NCI-H460 (cell line): ENCODE measurements at places on chromosomes 16 and 17.

- no peak for DNase-seq
Measured at GRCh38 chr16:17668386-17668785, 197.6 kb upstream of the XYLT1 start.

- DNase-seq = no peak
Measured at GRCh38 chr17:68509141-68510057, 2.8 kb upstream of the PRKAR1A start.

- DNase-seq = no peak
Measured at GRCh38 chr16:51341204-51341603, 190.1 kb upstream of the SALL1 start.

DNA sequence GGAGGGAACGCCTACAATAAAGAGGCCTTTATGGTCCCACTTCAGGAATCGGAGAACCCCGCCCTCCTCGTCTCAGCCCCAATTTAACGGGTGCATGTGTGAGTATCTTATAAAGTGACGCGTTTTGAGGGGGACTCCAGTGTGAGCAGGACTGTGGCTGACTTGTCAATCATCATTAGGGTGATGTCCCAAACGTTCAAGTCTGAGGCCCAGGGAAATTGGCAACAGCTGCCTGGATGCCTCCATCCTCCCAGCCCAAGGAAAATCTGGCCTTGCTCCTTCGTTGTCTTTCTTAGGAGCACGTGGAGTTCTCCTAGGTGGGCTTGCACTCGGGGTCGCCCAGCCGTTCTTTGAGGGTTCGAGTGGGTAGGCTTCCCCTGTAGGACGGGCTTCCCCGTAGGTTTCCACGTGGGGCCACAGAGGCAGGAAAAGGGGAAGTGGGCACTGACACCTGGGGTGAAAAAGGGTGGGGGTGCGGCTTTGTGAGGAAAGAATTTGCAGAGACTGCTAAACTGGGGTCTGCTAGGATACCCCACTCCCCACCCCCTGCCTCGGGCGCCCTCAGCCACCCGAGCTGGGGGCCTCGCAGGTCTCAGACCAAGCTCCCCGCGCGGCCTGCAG lies 561 bp upstream of the HERPUD1 start:
- DNase-seq = no peak

- no peak for DNase-seq
Measured at GRCh38 chr16:86594721-86595120, 16.4 kb downstream of the FOXL1 start.

DNA sequence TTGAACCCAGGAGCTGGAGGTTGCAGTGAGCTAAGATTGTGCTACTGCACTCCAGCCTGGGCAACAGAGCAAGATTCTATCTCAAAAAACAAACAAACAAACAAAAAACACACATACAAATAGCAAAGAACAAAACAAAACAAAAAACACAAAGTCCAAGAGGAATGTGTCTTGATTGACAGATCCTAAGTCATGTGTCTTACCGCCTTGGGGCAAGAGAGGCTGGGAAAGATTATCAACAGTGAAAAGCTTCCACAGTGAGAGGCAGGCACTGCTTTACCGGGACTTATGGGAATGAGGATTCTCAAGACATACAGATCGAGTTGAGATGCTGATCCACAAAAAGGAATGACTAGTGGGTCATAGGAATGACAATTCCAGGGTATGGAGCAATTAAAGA lies 62.7 kb upstream of the GAS7 start:
- no peak for DNase-seq

GRCh38 chr17:18117982-18118975 lies 9.7 kb downstream of the MYO15A start:
- DNase-seq = no peak

DNA sequence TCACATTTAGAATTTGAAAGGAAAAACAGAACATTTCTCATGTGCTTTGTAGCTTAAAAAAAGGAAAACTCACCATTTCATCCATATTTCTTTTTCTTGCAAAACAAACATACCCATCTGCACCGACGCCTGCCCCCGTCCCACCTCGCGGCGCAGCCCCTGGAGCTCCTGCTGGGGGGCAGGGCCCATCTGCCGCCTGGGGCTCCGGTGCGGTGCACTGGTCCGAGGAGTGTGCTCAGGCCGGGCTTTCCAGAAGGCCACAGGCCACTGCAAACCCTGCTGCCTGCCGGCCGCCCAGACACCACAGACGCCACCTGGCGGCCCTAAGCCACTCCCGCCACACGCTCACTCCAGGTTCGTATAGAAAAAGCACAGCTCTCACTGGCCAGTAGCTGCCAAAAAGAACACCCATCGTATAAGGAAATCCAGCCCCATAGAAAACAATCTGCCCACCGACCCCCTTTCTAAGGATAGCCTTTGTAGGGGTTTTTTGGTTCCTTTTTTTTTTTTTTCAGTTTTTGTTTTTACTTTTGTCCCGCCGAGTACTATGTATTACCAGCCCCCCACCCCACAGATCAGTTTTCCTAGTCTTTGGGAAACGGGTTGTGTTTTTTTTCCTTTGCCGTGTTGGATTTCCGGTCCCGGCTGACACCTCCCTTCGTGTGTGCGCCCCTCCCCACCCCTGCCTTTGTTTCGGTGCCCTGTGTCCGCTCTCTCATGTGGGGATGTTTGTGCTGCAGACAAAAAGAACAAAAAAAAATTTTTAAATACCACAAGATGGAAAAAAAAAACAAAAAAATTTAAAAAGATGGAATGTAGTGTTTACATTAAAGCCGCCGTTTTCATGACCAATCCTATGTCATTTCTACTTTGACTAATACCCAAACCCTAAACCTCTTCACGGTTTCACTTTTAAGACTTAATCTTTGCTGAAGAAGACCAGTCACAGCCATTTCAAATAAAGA lies 68.8 kb downstream of the AMFR start:
- peak; percentile 83 for DNase-seq

GRCh38 chr16:55577887-55578286 lies 11.4 kb downstream of the CAPNS2 start:
- DNase-seq = no peak

DNA sequence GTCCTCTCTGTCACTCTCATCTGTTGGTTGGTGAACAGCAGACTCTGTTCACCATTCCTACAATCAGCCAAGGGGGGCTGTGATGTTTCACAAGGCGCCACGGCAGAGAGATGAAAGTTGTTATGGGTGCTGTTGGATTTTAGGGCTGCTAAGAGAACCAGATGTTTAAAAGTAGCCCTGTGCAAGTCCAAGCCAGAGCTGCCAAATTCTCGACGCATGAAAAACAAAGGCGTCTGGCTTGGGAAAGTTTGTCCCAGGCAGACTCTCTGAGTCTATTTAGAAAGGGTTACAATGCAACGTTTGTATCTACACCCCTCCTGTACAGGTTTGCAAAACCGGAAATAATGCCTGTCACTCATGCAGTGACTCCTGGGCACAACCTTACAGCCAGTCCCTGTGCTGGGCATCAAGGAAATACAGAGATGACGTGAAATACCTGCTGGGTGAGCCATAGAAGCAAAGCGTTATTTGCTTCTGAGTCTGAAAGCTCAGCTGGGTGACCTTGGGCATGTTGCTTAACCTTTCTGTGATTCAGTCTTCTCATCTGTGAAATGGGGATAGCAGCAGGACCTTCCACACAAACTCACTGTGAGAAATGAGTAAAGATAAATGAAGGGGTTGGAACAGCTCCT lies 74.8 kb downstream of the XYLT1 start:
- DNase-seq = no peak

DNA sequence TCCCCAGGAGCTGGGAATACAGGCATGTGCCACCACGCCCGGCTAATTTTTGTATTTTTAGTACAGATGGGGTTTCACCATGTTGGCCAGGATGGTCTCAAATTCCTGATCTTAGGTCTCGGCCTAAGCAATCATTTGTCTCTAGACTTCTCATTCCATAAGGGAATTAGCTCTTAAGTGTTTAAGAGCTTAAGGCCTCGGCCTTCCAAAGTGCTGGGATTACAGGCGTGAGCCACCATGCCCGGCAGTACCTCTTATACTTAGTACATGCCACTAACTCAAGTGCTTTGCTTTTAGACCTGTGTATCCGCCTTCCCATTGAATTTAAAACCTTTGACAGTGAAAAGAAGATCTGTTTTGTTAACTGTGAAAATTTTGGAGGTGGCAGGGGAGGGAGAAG lies 16.6 kb upstream of the IL21R start:
- no peak for DNase-seq

- no peak for DNase-seq
Measured at GRCh38 chr17:80212511-80212910, 7.6 kb downstream of the SGSH start.

- no peak for DNase-seq
Measured at GRCh38 chr16:54937671-54938211, 7.1 kb downstream of the IRX5 start.

GRCh38 chr17:71633391-71633849 lies 487.4 kb upstream of the SOX9 start:
- DNase-seq = peak; percentile 24

DNA sequence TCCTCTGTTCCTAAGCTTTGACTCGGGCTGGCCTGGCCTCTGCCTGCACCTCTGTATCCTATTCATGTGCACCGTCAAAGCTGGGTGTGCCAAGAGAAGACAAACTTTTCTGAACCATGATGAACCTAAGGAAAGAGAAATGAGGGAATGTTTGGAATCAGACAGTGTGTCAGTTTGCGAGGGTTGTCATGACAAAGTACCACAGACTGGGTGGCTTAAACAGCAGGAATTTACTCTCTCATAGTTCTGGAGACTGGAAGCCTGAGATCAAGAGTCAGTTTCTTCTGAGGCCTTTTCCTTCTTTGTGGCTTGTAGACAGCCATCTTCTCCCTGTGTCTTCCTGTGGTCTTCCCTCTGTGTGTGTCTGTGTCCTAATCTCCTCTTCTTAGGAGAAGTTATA lies 129.0 kb downstream of the KATNIP start:
- no peak for DNase-seq

- no peak for DNase-seq
Measured at GRCh38 chr17:36816214-36816906, 120.9 kb upstream of the LHX1 start.

DNA sequence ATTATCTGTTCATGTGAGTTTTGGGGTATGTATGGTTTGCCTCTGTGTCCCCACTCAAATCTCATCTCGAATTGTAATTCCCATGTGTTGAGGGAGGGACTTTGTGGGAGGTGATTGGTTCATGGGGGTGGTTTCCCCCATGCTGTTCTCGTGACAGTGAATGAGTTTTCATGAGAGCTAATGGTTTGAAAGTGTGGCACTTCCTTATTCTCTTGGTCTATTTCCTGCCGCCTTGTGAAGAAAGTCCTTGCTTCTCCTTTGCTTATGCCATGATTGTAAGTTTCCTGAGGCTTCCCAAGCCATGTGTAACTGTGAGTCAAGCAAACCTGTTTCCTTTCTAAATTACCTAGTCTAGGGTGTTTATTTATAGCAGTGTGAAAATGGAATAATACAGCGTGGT lies 128.1 kb upstream of the HS3ST4 start:
- DNase-seq = no peak

GRCh38 chr16:8956265-8957062 lies 7.2 kb downstream of the USP7 start:
- DNase-seq = no peak

- DNase-seq = no peak
Measured at GRCh38 chr16:87829988-87830672, 39.2 kb downstream of the SLC7A5 start.

DNA sequence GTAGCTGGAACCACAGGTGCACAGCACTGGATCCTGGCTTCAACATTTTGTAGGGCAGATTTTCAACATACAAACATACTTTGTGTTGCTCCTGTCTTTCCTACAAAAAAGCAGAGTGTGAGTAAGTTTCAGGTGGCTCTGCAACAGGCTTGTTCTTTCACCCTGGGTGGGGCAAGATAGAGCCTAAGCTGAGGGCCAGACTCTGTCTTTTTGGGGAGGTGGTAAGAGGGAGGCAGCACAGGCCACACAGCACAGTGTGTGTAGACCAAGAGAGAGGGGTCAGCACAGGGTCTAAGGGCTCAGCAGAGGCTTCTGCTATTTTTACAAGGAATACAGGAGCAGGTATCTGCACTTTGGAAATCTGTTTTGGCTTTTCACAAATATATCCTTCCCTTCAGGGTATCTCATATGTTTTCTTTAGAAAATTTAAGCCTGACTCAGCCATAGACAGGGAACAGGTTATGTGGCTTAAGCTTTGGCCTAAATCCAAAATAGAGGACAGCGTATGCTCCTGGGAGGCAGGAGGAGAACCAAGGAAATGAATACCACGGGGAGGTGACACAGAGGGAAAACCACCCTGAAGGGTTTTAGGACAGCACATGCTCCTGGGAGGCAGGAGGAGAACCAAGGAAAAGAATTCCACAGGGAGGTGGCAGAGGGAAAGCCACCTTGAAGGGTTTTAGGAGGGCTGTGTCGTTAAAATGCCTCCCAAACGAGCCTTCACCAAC lies 21.6 kb downstream of the EMC8 start:
- no peak for DNase-seq

- no peak for DNase-seq
Measured at GRCh38 chr17:74637265-74637664, 13.7 kb upstream of the CD300E start.

DNA sequence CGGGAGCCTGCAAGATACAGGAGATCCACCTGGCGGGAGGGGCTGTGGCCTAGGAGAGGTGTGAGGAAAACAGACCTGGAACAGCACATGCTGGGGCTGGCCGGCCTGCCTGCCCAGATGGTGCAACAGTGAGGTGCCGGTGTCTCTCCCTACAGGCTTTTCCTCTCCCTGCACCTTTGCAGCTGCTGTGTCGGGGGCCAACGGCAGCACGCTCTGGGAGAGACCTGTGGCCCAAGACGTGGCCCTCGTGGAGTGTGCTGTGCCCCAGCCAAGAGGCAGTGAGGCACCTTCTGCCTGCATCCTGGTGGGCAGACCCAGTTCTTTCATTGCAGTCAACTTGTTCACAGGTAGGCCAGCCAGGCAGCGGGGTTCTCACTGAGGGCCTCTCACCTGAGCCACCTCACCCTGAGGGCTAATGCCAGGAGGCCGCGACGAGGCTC lies 15.9 kb downstream of the RGS11 start:
- DNase-seq = no peak
